ENCODE measurements at places on chromosomes 16 and 17. TPM values are rescaled to one million over a fixed set of nuclear protein-coding genes. Genes with fewer than 3 reads are reported as not detected.

OTOP3 gene
- not detected for total RNA-seq

DNA sequence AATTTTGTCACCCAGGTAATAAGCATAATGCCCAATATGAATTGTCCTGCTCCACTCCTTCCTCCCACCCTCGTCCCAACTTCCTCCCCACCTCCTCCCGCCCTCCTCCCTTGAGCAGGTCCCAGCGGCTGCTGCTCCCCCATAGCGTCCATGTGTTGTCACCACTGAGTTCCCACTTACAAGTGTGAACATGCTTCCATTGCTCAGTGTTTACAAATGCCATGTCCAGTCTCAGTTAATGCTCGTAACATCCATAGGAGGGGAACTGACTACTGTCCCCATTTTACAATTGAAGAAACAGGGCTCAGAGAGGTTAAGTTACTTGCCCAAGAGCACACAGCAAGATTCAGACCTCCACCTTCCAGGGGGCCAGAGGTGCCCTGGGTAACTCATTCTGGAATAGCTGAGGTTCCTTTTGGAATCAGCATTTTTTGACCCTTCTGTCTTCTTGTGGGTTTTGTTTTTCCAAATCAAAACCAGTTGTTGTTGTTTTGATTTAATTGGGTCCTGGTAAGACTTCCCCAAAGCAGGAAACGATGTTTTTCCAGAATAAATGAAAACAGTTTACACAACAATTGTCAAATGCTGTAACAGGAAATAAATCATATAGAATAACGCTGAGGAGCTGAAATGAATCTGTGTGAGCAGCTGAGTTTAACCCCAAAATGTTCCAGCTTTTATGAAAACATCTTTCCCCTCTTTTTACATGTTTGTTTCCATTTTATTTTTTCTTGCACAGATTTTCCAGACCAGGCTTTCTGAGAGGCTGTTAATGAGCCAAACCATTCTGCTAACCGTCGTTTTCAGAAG is 73.9 kb downstream of the ZDHHC7 start:
- no peak for DNase-seq

GRCh38 chr17:13337151-13337550 is 264.6 kb downstream of the HS3ST3A1 start:
- DNase-seq, result no peak

DNA sequence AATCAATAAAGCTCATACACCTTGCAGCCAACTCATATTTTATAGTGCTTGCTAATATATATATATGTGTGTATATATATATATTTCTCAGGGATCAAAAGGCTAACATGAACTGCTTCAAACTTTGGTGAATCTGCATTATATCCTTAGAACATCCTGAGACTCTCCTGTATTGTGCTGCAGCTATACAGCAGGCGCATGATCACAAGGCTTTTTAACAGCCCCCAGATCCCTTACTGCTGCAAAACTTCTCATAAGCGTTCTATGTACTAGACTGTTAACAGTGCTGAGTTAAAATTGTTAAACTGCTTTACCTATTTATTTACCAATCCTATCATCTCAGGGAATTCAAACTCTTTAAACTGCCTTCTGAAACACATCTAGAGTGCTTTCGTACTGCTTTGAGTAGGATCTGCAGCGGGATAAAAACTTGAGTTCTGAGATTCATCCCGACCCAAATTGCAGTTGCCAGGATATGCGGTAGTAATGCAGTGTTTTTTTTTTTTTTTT is 1.3 kb downstream of the GPATCH8 start:
- no peak for DNase-seq

PIK3R5 gene
- not detected for total RNA-seq

DNA sequence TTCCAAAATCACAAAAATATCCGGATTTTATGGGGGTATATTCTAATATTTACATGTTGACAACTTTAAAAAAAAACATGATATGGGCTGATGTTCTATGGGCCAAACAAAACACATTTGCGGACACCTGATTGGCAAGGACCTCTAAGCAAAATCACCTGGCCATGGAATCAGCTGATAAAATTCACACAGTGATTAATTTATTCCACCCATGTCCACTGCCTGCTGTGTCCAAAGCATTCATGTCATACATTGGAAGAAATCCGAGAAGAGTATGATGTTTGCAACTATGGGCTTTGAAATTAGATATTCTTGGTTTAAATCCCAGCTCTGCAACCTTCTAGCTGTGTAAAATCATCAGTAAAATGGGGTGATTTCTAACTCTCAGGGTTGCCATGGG is 538.7 kb downstream of the HAPSTR1 start:
- DNase-seq, result no peak

C17orf50 gene
- not detected for total RNA-seq

GRCh38 chr17:80236911-80237310 is 16.7 kb downstream of the SLC26A11 start:
- no peak for DNase-seq

CCL2 gene
- 0.63 TPM for total RNA-seq
